D341Med (cell line): ENCODE measurements at places on chromosomes 4 and X.
A peak's percentile ranks its signal among the peaks of the same experiment; 100 is the strongest.

- no peak for DNase-seq
Observed at GRCh38 chrX:71183341-71183740, 38.7 kb downstream of the NLGN3 start.

GRCh38 chr4:184959309-184959708 is 59.0 kb upstream of the HELT start:
- peak; percentile 21 for DNase-seq

DNA sequence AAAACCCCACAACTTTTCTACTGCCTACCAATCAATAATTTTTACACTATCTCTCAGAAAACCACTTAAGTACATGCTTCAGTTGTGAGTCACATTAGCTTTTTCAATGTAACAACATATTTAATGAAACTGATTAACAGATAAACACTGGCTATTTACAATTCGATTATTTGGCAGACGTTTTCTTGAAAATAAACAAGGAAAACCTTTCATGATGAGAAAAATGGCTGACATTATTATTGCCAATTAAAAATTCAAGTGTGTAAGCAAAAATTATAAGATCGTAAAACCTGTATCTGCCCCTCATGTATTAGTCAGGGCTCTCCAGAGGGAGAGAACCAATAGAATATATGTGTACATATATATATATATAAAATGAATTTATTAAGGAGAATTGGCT is 1555.5 kb upstream of the IGFBP7 start:
- DNase-seq: no peak

DNA sequence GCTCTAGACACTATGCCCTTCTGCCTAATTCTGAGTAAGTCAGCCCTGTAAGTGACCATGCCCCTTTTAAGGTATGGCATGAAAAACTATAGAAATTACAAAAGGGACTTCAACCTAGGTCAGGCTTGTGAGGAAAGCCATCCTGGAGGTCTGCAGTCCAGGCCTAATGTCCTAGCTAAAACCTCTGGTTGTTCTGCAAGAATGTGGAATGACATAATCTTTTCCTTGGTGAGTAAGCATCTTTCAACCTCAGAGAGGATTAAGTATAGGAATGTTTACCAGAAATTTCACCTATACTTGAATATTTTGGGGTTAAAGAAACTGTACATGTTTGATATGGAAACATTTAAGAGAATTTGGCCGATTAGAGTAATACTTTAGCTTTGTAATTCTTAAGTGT is 23.8 kb upstream of the HPSE start:
- DNase-seq: no peak

GRCh38 chr4:86757468-86757867 is 91.7 kb downstream of the SLC10A6 start:
- no peak for DNase-seq

GRCh38 chrX:13752646-13753045 is 18.1 kb downstream of the OFD1 start:
- no peak for DNase-seq

DNA sequence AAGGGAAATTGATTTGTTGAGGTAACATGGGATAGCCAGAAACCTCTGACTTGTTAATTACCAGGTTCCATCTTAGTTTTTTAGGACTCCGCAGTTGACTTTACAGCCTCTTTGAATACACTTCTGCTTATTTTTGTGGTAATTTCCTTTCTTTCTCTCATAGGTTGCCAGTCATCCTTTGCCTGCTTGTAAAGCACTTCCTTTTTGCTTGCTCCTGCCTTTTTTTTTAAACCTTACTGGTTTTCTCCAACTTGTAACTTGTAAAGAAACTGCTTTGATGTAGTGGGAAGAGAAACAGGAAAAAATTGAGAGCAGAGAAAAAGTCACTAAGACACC is 2.6 kb downstream of the PGK1 start:
- no peak for DNase-seq

- DNase-seq: no peak
Observed at GRCh38 chrX:150730719-150731118, 37.5 kb downstream of the MTMR1 start.

DNA sequence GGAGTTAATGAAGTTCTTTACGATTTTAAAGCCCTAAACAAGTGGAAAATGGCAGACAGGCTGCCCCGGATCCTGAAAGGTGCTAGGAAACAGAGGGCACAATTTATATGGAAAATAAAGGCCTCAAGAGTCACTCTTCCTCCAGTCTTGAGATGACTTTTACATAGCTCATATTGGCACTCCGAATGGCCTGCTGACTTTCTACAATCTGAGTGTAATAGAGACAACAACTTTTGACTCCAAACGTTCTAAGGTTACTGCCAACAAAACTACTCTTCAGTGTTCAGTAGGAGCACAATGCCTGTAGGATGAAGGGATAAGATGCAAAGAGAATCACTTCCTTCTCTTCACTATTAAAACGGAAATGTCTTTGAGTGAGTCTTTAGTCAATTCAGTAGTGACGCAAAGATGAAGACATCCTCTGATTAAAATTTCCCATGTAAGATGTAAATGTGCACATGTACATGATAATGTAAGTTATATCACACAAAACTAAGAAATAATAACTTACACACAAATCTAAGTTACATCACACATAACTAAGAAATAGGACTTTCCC is 40.5 kb downstream of the VEGFC start:
- DNase-seq: no peak

DNA sequence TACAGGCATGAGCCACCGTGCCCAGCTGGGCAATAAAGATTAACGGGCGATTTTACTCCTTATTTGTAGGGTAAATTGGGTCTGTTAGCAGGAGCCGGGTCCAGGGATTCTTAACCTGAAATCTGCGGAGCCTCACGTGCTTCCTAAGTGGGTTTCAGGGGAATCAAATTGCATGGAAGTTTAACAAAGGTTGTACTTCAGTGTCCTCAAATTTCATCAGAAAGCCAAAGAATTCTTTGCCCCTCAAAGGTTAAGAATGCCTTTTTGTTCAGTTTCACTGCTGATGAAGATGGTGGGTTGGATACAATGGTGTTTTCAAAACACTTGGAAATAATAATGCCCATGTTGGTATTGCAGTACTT is 67.9 kb downstream of the AFF1 start:
- no peak for DNase-seq

DNA sequence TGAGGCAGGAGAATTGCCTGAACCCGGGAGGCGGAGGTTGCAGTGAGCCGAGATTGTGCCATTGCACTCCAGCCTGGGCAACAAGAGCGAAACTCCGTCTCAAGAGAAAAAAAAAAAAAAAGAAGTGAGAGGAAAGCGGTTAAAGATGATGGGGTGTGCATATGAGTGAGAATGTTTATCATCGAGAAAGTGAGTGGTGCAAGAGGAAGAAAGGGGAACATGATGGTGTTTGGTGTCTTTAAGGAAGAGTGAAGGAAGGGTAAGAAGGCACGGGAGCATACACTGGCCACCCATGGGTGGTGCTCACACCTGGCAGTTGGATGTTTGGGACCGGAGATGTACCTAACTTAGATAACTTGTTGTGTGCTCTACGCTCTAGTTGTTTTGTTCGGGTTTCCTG is 62.2 kb downstream of the STOX2 start:
- DNase-seq: no peak

- no peak for DNase-seq
Observed at GRCh38 chrX:66233209-66233608, 69.2 kb downstream of the HEPH start.

DNA sequence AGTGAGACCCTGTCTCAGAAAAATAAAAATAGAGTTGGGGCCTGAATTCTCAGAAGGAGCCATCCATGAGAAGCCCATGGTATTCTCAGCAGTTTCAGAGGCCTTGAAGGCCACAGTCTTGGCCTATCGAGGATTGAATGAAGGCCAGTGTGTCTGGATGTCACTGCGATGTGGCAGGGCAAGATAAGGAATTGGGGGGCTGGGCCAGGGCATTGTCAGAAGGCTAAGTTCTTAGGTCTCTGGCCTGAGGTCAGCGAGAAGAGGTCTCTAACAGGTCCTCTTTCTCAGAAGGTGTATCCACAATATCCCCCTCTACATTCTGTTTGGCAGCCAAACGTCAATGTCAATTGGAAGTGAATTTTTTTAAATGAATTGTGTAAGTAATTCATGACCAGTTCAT is 5.7 kb downstream of the ZNF275 start:
- no peak for DNase-seq

DNA sequence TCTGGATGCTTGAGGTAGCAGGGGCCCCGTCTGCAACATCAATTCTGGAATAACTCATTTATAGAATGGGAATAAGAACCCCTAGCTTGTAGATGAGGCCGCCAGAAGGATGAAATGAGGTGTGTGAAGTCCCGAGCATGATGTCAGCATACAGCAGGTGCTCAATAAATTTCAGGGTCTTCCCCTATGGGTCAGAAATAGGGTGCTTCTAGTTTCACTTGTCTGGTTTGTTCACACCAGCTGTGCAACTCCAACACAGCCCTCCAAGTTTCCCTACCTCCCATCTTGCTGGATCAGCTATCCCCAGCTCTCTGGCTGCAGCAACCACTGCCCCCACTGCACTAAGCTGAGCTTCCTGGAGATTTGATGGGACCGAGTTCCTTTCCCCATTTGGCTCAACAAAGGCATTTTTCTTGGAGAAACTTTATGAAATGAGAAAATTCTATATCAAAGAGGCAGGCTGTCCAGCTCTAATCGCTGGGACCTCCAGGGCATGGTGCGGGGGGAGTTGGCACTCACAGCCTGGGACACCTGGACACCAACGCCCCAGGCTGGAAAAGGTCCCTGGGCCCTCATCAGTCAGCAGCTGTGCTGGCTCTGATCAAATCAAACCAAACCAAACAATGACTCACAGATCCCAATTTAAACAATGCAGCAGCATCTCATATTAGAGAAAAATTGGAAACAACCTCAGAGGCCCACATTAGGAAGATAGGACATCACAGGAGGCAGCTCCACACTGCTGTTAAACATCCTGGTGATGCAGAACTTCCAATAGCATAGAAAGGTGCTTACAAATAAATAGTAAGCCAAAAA is 13.3 kb downstream of the SLC2A9 start:
- DNase-seq: no peak

DNA sequence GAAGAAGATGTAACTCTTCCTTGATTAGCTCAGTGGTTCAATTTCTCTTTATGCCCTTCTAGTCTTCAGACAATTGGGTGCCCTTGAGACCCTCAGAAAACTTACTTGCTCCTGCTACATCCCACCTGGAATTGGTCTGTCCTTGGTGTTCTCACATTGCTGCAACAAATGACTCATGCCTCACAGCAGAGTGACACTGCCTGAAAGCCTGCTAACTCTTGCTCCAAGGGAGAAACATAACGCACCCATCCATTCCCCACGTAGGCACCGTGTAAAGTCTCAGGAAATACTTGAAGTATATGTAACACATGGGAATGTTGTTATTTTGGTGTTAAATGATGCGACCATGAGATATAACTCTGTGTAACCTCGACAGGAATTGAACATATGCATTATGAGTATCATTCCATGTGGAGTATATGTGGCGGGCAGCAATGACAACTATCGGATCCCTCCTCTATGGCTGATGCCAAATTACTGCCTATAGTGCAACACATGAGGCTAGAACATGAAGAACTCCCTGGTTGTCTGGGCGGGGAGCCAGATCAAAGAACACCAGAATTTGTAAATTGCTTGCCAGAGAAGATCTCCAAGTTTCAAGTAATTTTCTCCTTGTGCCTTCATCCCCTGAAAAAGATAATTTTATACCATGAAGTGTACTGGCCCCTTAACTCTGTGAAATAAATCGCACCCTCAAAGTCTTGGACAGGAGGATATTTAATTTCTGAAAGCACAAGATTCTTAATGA is 231.3 kb upstream of the STK26 start:
- DNase-seq: no peak

- DNase-seq: no peak
Observed at GRCh38 chr4:38788317-38788716, 5.5 kb upstream of the TLR10 start.

DNA sequence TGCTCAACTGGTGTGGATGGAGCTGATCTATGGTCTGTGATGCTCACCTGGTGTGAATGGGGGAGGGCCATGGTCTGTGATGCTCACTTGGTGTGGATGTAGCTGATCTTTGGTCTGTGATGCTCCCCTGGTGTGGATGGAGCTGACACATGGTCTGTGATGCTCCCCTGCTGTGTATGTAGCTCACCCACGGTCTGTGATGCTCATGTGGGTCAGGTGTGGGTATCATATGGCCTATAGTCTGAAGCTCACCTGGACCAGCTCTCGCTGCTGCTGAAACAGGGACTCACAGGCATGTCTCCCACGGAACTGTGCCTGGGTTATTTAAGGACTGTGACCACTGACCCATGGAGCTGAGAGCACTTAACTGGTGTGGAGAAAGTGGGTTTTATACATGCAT is 109.7 kb downstream of the CRLF2 start:
- DNase-seq: no peak

DNA sequence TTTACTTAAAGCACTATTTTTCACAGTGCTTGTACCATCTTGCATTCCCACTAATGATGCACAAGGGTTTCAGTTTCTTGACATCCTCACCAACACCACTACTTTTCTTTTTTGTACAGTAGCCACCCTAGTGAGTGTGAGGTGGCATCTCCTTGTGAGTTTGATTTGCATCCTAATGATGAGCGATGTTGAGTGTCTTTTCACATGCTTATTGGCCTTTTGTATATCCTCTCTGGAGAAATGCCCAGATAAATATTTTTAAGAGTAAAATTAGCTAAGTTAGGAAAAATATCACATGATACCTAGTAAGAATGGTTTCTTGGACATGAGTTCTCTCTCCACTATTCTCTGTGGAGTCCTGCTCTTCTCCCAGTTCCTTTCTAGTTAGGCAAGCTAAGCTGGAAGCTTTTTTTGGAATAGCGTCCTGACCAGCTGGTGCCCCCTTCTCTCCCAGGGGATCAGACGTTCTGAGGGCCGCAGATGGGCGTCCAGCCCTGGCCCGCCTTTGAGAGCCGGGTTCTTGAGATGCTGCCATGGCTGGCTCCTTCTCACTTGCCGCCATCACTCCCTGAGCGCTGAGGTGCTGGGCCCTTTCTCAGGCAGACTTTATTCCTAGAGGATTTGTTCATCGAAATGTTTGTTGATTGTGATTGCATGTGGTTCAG is 132.1 kb downstream of the ARHGAP10 start:
- no peak for DNase-seq

DNA sequence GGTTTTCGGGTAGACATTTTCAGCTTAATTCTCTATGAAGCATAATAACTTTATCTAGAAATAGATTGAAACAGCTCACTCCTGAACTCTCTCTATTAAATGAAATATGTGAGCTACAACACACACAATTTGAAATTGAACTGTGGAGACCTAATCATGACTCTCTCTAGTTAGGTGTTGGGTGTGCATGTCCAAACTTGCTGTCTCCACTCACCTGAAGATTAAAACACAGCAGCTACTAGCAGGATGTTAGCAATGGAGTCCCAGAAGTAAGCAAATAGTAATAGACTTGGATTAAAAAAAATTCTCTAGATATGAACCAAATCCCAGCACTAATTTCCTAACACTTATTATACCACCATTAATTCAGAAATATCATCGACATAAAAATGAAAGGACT is 173.1 kb downstream of the FSTL5 start:
- DNase-seq: no peak
